Mucosa of descending colon (tissue), 3 donors: ENCODE measurements at places on chromosomes 2 and 18. TPM values are rescaled to one million over a fixed set of nuclear protein-coding genes. Genes with fewer than 3 reads are reported as not detected.

Gene PROM2
- 35.8 TPM for total RNA-seq

Gene RASGRP3
- 5.4 TPM for total RNA-seq

Gene AGFG1
- total RNA-seq, result 76.3 TPM

Gene TEX44
- total RNA-seq, result not detected
